ENCODE measurements at places on chromosomes 11 and 22.

DNA sequence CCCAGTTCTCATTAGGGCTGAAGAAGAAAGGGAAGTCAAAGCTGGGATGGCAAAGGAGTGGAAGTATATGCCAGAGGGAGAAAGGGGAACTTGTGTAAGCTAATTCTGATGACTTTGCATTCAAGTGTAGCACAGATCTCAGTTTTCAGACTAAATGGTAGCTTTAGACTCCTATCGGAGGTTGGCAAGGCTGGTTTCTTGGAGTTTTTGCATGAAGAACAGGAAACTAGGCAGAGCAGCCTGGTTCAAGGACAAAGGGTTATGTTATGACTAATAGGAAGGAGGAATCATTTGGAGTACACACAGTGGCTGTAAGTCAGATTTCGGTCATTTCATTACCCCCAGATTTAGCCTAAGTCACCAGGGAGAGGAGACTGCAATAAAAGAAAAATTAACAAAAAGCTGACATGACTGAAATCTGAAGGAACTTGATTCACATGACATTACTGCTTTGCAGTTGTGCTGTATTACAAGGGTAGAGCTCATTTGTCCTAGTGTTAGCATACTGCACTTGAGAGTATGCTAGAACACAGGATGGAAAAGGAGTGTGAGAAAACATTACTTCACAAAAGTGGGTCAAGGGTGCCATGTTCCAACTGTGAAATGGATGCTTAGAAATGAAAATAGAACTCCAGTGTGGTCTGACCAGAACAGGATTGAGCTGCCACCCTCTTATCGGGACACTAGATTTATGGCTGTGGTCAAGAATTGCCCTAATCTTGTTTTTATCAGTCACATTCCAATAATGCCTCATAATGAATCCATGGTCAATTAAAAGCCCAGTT, 23.6 kb downstream of the ADM start:
- DNase-seq: no peak

DNA sequence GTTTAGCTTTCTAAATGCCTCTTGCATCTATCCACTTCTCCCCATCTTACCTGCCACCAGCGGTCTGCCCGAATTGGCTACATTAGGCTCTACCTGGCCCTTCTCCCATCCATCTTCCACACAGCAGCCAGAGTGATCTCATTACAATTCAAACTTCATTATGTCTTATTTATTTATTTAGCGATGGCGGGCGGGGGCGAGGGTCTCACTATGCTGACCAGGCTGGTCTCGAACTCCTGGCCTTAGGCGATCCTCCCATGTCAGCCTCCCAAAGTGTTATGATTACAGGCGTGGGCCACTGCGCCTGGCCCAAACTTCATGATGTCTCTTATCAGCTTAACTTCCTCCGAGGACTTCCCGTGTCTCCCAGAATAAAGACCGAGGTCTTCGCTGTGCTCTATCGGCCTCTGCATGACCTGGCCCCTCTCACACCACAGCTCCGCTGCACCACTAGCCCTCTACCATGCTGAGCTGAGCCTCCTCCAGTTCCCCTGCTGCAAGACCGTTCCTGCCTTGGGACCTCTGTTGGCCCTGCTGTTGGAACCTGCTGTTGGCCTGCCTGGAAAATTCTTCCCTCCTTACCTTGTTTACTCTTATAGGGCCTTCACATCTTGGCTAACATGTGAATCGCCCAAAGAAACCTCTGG, 870 bp upstream of the CTTN start:
- DNase-seq: peak; percentile 61

DNA sequence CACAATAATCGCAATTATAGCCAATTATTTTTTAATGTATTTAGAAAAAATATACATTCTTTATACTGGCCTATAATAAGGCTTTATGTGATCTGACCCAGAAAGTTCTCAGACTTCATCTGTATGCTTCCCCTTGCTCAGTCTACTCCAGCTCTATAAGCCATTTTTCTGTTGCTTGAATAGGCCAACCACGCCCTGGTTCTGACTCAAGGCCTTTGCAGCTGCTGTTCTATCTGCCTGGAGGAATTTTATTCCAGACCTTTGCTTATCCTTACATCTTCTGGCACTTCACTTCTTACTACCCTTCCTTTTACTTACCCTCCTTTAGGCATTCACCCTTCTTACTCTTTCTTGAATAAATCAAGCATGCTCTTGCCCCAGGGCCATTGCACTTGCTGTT, 54.9 kb upstream of the PDE3B start:
- no peak for DNase-seq

GRCh38 chr11:19956228-19956627, 204.0 kb downstream of the DBX1 start:
- no peak for DNase-seq

DNA sequence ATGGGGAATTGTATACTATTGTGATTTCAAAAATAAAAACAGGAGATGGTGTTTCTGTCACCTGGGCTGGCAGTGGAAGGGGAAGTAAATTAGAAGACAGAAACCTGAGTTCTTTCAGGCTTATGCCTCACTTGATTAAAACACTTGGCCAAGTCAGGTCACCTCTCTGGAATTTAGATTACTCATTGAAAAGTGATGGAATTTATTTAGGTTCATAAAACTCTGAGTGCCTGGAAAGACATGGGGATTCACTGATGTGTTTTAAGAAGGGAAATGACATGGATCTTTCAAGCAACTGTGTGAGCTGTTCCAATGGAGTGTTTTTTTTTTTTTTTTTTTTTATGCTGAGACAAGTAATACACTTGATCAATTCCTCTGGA, 400.1 kb downstream of the TMEM135 start:
- DNase-seq: no peak

All from A549 (cell line).